ENCODE measurements at places on chromosomes 4 and X.

DNA sequence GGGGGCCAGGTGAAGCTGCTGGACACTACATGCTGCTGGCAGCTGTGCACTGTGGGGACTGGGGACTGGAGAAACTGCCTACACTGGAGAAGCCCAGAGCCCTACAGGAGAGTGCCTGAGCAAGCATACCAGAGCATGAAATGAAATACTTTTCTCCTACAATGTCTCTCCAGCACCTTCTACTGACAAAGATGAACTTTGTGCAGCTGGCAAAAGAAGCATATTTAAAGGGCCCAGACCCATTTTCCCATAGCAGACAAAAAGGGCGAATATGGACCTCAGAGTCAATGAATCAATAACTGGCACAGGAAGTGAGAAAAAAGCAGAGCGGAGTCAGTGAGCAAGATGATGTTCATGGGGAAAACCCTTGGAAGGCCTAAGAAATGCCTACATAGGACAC, 30.9 kb upstream of the GK start:
- no peak for DNase-seq

DNA sequence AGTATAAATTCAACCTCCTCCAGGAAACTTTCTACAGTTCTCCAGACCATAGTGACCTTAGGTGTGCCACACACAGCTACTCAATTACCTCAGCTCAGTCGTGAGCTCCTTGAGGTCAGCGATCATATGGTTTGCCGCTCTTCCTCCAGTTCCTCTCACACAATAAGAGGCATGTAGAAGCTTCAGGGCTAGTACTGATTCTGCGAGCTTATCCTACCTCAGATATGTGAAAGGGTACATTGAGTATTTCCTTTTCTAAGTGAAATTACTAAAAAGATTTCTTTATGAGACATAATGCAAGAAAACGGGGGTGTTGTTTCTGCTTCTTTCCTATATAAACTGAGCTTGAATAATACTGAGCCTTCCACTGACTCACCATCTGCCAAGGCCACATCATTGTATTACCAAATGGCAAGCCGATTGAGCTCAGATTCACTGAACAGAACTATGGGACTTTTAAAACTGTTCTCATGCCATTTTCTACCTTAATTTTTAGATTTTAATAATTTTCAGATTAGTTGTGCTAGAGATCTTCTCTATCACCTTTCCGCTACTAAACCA, 183.1 kb downstream of the HS6ST2 start:
- DNase-seq, result no peak

GRCh38 chr4:107719207-107719921, 670 bp downstream of the PAPSS1 start:
- DNase-seq, result no peak

GRCh38 chr4:176149680-176150355, 45.6 kb downstream of the SPATA4 start:
- no peak for DNase-seq

- DNase-seq, result no peak
Measured at GRCh38 chr4:14767142-14767541, 235.1 kb upstream of the CPEB2 start.

- DNase-seq, result no peak
Measured at GRCh38 chr4:16194214-16194613, 32.1 kb downstream of the TAPT1 start.

DNA sequence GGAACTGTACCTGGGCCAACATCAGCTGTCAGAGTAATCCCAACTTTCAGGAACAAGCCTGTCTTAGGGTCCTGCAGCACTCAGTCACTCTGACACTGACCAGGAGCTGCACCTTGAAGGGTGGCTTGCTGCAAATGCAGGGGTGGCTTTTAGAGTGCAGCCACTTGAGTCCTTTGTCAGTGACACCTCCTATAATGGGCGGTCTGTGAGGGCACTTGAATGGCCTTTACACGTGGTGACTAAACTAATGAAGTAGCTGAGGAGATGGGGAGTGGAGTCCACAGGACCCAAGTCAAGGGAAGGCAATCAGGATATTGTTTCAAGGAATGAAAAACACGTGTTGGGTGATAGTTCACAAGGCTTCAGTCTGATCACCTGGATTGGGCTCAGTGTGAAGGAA, 11.1 kb upstream of the LNX1 start:
- no peak for DNase-seq

All from cortex of kidney (tissue), 1 donor.